ENCODE measurements at places on chromosomes 3 and 15. TPM values are rescaled to one million over a fixed set of nuclear protein-coding genes. Genes with fewer than 3 reads are reported as not detected.

Gene FSD2
- not detected for total RNA-seq

Gene SCN10A
- not detected for total RNA-seq

Gene BNC1
- 98.3 TPM for total RNA-seq

Gene DNAH12
- not detected for total RNA-seq

Gene POTEB3
- not detected for total RNA-seq

Gene SOX14
- total RNA-seq, result not detected

Gene CCR5
- not detected for total RNA-seq

Gene XCR1
- total RNA-seq, result not detected
